Dermis blood vessel endothelial cell (primary cell): ENCODE measurements at places on chromosomes 7 and 10. TPM values are rescaled to one million over a fixed set of nuclear protein-coding genes. Genes with fewer than 3 reads are reported as not detected.

The CHN2 gene
- total RNA-seq = 1.1 and 6.5 TPM in 2 replicates

The FAM237B gene
- total RNA-seq = not detected in 2 replicates

The MEST gene
- total RNA-seq = 2.8 and 3.1 TPM in 2 replicates

The TAS2R5 gene
- total RNA-seq = 0.47 and 0.68 TPM in 2 replicates

The RBP4 gene
- total RNA-seq = not detected in 2 replicates

The ACSM6 gene
- not detected in 2 replicates for total RNA-seq

The TFR2 gene
- total RNA-seq = 0.68 and 0.70 TPM in 2 replicates

GRCh38 chr10:14270370-14270769 lies 60.4 kb downstream of the FRMD4A start:
- no peak for DNase-seq

- DNase-seq = no peak
These were observed 299.7 kb downstream of the PLXDC2 start for GRCh38 chr10:20115894-20116293.

GRCh38 chr7:121261207-121261884 lies 67.5 kb upstream of the WNT16 start:
- no peak for DNase-seq

DNA sequence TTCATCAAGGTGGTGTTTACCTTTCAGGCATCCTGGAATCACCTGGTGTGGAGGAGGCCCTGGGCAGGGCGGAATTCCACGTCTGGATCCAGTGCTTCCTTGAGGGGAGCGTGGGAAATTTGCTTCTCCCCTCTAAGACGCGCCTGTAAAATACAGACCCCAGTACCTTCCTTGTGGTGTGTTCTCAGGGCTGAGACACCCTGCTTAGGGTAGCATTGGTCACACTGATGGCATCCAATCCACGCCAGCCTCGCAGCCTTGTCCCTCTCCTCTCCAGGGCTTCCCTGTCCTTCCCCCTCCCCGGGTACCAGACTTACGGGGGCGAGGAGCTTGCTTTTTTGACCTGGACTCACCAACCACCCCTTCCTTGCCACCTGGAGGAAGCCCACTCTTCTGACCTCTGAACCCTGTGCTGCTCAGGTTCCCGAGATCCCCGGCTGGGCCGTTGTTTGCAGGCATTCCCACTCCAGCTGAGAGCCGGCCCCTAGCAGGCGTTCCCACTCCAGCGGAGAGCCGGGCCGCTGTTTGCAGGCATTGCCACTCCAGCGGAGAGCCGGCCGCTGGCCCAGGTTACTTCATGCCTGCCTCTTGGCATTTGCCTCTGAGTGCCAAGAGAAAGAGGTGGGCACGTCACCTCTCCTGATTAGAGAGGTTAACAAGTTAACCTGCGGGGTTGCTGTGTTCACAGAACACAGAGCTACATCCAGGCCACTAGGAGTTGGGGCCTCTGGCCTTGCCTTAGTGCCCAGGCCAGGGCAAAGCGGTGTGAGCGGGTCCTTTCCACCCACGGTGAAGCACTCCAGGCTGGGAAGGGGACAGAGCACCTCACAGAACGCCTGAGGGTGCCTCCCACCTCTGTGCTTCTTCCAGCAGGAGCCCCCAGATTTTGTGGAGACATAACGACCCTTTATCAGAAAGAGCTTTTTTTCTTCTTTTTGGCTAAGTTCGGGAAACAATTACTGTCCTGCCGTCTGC lies 254.0 kb upstream of the PPP2R2D start:
- no peak for DNase-seq

- DNase-seq = no peak
These were observed 7.4 kb downstream of the EDRF1 start for GRCh38 chr10:125726914-125727313.

GRCh38 chr7:132453826-132454225 lies 122.4 kb downstream of the PLXNA4 start:
- DNase-seq = no peak

DNA sequence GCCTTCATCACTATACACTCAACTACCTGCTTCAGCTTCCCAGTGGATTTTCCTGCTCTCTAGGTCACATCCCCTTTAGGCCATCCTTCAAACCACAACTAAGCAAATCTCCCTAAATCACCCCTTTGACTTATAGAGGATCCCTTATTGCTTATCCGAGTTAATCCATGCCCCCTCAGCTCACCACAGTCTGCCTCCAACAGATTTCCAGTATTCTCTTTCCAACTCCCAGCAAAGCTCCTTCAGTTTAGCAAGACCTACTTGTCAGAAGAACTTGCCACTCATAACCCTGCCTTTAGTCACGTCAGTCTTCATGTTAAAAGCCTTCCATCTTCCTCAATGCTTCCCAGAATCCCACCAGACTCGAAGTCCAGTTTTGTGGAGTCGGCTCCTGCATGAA lies 38.6 kb downstream of the RAPGEF5 start:
- DNase-seq = no peak

- peak; percentile 5 for DNase-seq
These were observed 2.0 kb downstream of the LCOR start for GRCh38 chr10:96834120-96834519.

DNA sequence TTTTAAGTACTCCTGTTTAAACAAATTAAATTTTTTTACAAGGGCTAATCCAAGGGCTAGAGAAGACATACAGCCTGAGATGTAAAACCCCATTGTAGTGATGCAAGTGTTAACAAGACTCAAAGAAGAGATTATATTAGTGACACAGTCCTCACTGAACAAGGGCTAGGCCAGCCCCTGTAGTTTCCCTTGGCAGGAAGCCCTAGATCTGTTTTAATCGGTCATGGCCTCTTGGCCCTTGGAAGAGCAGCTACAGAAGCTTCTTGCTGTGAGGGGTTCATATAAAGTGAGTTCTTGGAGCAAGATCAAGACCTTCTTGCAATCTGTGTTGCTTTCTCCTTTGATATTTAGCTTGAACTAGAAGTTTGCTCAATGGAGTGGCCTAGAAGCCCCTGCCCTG lies 1339.4 kb downstream of the XPNPEP1 start:
- no peak for DNase-seq

GRCh38 chr7:36532981-36533499 lies 143.4 kb downstream of the ANLN start:
- DNase-seq = no peak

DNA sequence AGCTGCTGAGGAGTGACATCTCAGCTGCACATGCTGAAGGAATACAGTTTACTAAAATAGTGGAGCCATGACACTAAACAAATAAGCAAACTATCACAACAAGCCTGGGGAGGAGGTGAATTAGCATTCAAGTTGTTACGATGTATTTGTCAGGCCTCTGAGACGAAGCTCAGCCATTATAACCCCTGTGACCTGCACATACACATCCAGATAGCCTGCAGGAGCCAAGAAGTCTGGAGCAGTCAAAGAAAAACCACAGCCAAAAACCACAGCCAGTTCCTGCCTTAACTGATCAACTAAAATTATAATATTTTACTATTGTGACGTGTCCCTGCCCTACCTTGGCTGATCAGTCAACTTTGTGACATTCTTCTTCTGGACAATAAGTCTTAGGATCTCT lies 68.6 kb downstream of the NSUN6 start:
- no peak for DNase-seq

GRCh38 chr7:30863706-30864035 lies 48.0 kb upstream of the AQP1 start:
- no peak for DNase-seq

GRCh38 chr7:123782071-123782798 lies 33.4 kb upstream of the WASL start:
- DNase-seq = peak; percentile 54

- DNase-seq = no peak
These were observed 124.4 kb upstream of the SP8 start for GRCh38 chr7:20911081-20911480.

GRCh38 chr7:73622909-73623797 lies 1.2 kb downstream of the MLXIPL start:
- no peak for DNase-seq
